ENCODE measurements at places on chromosomes 4 and X.
A peak's percentile ranks its signal among the peaks of the same experiment; 100 is the strongest.

DNA sequence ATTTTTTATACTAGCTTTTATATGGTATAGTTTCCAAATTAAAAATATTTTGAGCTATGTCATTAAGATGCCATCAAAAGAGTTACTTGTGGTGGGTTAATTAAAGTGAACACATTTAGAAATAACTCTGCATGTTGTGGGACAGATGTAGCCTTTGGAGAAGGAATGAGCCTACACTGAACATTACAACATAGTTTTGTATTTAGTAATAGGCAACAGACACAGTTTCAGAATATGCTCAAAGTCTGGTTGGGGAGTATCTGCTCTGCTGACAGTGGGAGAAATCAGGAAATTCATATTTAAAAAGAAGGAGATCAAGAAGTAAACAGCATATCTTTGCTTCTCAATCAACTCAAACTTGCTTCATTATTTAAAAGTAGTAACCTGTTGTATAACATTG lies 23.7 kb downstream of the EMCN start:
- no peak for DNase-seq

DNA sequence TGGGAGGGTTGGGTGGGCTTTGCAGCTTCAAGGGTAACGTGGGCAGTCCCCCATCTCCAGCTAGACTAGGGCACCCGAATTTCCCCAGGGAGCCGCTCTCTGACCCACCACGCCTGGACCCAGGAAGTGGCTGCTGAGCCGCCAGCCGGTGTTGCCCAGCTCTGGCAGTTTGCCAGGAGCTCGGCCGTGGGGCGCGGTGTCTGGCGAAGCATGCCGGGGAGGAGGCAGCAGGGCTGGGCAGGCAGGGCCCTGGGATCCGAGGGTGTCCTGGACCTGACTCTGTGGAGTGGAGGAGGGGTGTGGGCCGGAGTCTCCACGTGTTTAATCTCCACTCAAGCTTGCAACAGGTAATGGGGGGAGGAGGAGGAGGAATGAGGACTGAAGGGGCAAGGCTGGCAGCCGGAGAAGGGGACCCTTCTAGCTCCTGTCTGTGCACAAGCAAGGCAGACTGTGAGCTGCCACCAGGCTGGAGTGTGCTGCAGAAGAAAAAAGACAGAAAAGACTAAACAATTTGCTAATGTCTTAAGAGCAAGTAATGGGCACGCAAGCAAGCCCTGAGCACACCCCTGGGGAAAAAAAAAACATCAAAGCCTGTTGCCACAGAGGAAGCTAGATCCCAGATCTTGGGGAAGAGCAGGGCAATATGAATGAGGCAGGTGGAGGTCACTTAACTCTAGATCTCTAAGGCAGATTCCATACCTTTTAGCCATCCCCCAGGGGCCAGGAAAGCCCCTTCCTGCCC lies 2.4 kb downstream of the LONRF3 start:
- DNase-seq: peak; percentile 27

DNA sequence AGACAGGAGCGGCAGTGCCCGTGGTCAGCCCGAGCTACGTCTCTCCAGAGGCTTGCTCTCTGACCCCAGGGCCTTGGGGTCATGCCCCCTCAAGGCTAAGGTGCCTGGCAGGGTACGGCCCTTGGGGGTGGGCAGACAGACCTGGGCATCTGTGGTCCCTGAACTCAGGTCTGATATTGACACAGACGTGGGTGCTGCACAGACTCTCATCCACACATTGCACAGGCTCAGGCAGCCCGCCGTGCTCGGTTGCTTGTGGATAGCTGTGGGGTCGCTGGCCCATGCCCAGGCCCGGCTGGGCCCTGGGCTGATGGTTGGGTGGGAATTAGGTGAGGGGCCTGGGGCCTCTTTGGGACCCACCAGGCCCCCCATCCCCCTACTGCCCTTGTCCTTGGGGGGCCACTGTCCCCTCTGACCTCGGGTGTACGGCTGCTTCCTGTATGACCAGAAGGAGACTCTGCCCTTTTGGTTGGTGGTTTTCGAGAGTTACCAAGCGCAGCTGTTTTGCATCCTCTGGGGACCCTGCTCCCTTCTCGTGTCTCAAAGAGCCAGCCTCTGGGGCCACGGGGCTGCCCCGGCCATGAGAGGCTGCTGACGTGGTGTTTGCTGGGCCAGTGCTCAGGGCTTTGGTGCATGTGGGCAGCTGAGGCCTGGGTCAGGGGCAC lies 10.1 kb downstream of the FGFRL1 start:
- DNase-seq: no peak

DNA sequence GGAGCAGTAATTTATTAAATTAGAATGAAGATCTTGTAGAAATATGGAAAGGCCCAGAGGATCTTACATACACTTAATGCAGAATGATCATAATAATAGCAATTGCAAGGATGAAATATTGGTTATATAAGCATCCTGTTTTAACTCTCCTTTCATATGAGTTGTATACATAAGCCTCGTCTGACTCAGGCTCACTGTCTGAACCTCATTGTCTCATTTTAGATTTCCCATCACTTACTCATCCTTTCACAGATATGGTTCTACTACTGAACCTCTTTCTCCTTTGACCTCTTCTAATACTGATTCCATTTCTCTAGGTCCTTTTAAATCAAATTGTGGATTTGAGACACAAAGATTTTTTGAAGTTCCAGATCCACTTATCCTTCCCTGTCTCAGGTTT lies 277.3 kb upstream of the TRPC5 start:
- DNase-seq: no peak

- no peak for DNase-seq
These were observed 101.5 kb downstream of the MGST2 start for GRCh38 chr4:139767168-139767567.

DNA sequence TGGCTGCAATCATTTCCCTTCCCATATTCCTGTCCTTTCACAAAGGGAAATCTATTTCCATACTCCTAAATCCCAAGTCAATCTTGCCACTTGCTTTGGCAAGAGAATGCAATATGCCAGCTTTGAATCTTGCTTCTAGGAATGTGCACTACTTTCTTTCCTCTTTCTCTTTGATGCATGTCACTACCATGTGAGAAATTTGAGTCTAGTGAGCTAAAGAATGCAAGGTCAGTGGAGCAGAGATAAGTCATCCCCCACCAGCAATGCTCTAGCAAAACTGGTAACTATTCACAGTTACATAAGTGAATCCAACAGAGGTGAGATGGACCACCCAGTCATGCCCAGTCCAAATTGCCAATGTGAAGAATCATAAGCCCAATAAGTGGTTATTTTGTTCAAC lies 910.4 kb downstream of the RAB28 start:
- DNase-seq: no peak

- no peak for DNase-seq
These were observed 268.8 kb upstream of the GALNT7 start for GRCh38 chr4:172899861-172900260.

DNA sequence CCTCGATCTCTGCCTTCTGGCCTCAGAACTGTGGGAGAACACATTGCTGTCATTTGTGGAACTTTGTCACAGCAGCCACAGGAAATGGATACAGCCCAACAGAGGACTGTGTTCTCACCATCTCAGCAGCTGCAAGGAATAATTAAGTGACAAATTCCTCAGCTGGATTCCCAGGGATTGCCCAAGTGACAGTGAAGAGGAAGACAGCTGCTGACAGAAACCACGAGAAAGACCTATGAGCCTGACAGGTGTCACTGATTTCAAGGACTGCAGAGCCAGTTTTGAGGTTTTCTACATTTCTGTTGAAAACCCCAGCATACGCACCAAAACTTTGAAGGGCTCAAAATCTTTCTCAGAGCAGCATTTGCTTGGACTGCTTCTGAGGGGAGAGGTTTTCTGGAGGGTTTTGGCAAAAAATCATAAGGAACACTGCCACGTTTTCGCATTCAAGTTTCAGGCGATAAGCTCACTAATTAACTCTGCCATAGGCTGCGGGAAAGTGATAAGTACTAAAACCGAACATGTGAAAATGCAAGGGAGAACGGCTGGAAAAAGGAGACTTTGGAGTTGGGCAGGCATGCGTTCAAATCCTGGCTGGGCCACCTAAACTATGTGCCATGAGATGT lies 88.8 kb downstream of the DRD5 start:
- DNase-seq: no peak

Measured in hematopoietic multipotent progenitor cell treated with erythropoietin and hydrocortisone succinate and interleukin-3 and kit ligand, for 4 days (in vitro differentiated cells).